ENCODE measurements at places on chromosomes 1 and 21.

DNA sequence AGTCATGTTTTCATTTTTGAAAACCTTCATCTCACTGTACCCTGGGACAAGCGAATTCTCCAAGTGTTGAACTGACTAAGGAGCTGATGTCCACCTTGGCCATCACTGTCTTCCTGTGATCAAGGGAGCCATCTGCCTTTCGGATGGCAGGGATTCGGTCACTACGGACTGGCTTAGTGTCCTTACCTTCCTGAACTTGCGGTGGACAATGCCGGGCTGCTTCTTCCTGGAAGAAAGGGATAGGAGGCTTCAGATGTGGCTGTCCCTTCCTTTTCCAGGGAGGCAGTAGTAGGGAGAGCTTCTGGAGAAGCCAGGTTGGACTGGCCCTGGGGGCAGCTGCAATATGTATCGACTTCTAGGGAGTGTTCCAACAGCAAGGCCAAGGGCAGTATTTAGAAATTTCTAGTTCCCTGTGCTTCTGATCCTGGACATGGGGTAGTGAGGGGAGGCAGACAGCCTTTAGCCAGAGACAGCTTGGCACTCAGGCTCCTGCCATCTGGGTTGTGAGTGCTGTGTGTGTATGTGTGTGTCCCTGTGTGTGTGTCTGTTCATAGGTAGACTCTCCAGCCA, 114.6 kb downstream of the IER5 start:
- no peak for DNase-seq

- no peak for DNase-seq
Measured at GRCh38 chr1:190373705-190374336, 103.8 kb downstream of the BRINP3 start.

- DNase-seq = peak; percentile 10
Measured at GRCh38 chr1:183310753-183311479, 107.3 kb downstream of the NMNAT2 start.

GRCh38 chr1:227273557-227273956, 44.7 kb downstream of the CDC42BPA start:
- no peak for DNase-seq

DNA sequence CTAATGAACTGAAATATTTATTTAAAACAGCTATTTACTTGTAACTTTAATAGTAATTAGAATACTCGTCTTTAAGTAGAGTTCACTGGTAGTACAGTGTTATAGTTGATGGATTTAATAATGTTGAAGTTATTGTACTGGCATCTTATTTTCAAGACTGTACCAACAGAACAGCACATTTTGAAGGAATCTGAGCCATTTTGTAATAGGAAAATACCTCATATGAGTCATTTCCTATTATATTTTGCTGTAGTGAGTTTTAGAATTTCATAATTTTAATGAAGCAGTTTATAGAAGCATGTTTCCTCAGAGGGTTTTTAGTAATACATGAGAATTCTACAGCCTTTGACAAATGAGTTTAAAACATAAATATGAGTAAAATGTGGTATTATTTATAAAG, 258.3 kb downstream of the OLFM3 start:
- no peak for DNase-seq

GRCh38 chr1:93869653-93870052, 9.4 kb downstream of the DNTTIP2 start:
- no peak for DNase-seq

DNA sequence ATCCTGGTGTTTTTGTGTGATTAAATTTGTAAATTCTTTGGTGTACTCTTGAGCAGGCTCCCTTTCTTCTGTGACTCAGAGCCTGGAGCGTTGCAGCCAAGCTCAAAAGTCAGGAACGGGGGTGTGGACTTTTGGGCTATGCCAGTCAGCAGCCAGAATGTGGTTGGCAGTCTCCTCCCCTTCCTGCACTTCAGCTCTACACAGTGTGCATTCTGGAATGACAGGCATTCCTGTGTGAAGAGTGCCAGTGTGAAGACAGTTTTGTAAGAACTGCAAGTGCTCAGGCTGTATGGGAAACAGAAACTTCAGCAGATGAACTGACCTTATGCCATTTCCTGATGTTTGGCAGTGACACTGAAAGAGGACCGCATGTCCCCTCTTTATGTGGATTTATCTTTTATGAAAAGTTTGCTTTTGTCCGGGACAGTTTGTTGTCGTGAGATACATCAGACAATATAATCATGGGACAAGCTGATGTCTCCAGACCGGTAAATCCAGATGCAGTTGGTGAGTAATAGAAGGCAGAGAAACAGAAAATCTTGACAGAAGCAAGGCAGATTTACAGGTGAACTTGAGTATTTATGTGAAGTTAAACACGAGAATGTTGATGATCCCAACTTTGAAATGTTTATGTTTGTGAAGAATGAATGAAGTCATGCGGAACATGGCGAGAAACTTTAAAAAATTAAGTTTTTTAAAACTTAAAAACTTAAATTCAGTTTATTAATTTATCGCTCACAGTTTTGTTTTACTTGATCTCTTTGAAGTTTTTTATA, 67.7 kb upstream of the RCC1 start:
- no peak for DNase-seq

DNA sequence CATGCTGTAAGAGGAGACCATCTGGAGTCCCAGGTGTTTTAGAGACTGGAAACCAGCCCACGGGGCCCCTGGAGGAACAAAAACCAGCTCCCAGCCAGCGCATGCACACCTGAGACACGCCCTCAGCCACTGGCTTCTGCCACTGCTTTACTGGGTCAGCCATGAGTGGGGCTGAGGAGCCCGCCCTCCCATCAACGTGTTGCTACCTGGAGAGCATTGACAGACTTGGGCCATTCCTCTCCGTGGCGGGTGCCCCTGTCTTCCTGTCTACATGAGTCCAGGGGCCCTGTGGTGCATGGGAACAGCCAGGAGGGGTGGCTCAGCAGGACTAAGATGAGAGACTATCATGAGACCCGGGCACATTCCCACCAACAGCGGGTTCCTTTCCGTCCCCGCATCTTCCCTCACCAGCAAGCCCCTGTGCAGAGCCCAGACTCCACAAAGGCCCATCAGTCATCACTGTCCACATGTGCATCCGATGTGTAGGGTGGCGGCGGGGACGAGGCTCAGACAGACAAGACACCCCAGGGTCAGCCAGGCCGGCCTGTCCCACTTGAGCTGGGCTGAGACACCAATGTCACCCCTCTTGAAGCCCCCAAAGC, 45.4 kb upstream of the POFUT2 start:
- DNase-seq = no peak

- DNase-seq = no peak
Measured at GRCh38 chr1:233439721-233440120, 112.2 kb downstream of the MAP3K21 start.

- DNase-seq = no peak
Measured at GRCh38 chr1:8985915-8986813, 40.1 kb downstream of the SLC2A7 start.

GRCh38 chr1:1200876-1201810, 5.2 kb downstream of the TNFRSF18 start:
- DNase-seq = peak; percentile 84

DNA sequence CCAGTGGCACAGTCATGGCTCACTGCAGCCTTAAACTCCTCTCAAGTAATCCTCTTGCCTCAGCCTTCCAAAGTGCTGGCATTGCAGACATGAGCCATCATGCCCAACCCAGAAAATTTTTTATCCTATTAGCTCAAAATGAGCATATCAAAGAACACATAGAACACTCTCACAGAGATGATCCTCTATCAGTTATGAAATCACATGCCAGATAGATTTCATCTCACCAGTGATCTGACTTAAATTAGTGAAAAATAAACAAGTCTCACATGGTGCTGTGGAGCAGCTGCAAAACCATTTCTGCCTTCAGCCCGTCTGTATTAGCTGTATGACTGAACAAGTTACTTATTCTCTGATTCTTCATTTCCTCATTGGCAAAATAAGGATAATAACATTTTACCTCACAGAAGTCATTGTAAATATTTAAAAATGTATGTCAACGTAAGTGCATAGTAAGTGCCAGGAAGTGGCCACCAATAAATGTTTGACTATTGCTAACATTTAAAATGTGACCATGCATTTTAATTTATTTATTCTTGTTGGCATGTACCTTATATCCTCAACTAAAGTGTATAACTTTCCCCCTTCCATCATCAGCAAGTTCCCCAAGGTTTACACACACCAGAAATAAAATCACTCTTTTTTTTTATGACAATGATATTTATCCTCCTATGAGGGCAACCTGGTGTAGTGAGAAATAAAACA, 29.0 kb upstream of the SLC19A2 start:
- DNase-seq = no peak

GRCh38 chr1:76121850-76122249, 47.3 kb downstream of the ST6GALNAC3 start:
- no peak for DNase-seq

DNA sequence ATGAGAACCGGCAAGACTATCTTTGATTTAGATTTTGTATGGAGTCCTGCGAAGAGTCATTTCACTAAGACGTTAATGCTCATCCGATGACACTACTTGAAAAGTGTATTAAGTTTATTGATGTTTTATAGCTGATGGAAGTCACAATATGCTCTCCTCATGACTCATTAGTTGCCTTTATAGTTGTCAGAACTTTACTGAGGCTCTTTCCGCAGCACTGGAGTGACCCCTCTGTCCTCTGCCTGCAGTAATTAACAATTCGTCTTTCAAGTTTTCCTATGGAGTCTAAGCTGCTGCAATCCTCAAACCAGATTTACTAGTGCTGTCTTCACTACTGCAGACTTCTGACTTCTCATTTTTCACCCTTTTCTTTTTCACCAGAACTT, 853 bp downstream of the USP16 start:
- DNase-seq = no peak

DNA sequence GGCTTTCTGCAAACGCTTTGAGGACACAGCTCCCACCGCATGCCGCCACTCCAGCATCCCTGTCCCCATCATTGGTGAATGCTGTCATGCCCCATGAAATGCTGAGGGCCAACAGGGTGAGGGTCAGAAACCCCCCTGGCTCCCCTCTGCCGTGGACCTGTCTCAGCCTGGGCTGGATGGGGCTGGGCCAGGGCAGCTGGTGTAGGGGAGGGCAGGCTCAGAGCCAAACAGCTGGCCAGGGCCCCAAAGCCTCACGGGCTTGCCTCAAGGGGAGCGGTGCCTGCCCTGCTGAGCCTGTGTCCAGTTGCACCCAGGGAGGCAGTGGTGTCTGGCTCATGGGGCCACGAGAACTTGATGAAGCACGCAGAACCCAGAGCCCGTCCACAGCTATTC, 49.7 kb downstream of the S100B start:
- no peak for DNase-seq

- DNase-seq = no peak
Measured at GRCh38 chr1:183576537-183576936, 13.7 kb downstream of the NCF2 start.

DNA sequence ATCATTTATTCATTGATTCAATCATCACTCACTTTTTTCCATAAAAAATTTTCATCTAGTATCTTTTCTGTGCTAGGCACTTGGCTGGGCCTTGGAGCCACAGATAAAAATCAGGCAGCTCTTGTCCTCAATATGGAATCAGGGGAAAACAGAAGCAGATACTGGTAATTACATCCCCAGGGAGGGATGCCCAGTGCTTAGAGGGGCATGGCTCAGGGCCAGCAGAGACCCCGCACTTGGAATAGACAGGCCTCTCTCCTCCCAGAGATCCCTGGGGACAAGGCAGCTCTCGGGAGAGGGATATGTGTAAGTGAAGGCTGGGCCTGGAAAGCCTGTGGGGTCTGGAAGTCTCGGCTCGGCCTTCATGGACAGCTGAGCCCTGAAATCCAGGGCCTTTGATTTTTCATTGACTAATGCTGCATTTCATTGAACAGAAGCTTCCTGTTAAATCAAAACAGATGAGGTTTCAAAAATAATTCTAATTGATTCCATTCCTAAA, 180.4 kb downstream of the FOXD2 start:
- DNase-seq = no peak

DNA sequence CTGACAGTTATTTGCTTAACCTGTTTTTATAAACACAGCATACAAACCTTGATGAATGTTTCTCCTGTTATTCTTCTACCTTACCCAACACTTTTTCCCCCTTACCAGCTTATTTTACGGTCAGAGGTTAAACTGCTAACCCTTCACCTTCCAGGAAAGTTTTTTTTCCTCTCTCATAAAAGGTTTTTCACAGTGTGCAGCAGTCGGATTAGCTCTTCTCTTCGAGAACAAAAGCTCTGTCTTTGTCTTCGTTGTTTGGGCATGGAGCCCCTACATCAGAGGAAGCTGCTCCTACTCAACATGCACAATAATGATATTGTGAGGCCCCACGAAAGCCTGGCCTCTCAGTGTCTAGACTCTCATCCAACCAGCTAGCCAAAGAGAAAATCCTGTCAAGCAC, 42.0 kb downstream of the DENND1B start:
- DNase-seq = no peak

DNA sequence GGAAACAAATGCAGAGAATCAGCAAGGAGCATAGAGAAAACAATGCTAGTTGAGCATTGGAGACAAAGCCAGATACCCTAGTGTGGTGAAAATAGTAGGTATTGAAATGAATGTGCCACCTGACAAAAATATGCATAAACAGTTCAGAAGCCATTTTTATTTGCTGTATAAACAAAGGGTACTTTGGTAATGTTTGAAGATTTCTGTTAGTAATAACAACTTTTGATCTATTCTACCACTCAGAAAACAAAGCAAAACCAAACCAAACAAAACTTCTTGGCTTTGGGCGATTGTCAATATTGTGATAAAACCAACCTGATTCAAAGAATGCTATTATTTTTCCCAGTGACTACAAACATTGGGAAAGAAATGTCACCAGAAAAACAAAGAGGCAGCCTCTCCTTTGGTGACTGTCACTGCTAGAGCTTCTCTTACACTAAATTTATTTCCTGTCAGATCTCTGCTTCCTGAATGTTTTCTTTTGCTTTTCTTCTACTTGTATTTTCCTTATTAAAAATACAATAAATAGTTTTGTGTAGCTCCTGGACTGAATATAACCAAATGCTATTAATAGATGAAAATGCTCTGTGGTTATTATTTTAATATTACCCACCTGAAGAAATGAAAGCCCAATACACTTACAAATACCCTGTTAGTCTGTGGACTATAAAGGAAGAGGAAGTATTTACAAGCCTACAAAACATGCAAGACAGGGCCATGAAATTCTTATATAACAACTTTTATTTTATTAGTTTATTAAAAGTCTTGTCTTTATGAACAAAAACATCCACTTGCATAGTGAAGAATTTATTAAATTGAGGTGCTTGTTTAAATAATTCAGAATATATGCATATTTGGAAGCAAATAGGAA, 5.7 kb downstream of the ATP6V1G3 start:
- no peak for DNase-seq

DNA sequence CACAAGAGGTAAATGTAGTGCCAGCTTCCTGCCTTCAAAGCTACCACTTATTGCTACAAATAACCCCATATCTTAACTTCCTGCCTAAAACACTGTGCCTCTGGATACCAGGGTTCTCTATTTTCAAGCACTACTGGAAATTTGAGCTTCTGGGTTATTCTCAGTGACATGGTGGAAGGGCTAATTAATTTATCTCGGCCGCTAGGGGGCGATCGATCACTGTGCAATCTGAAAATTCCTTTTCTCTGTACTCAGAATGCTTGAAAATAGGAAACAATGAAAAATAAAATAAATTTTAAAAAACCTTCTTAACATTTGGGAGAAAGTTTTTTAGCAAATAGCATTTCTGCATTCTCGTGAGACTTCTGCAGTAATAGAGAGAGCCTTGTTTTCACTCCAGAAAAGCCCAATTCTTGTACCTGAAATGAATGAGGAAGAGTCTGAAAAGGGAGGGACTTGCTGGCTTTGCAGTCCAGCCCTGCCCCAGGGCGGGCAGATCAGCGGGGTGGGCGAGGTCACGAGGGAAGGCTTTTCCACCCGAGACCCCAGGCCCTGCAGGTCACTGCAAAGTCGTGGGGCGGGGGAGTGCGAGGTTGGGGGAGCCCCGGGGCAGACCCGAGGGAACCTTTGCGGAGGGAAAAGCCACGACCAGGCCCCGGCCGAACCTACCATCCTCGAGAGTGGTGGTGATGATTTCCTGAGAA, 276.7 kb downstream of the PCP4 start:
- DNase-seq = peak; percentile 24
